ENCODE measurements at places on chromosomes 2 and 18. TPM values are rescaled to one million over a fixed set of nuclear protein-coding genes. Genes with fewer than 3 reads are reported as not detected.

- DNase-seq, result no peak
Measured at GRCh38 chr2:317501-318424, 29.9 kb upstream of the ALKAL2 start.

DNA sequence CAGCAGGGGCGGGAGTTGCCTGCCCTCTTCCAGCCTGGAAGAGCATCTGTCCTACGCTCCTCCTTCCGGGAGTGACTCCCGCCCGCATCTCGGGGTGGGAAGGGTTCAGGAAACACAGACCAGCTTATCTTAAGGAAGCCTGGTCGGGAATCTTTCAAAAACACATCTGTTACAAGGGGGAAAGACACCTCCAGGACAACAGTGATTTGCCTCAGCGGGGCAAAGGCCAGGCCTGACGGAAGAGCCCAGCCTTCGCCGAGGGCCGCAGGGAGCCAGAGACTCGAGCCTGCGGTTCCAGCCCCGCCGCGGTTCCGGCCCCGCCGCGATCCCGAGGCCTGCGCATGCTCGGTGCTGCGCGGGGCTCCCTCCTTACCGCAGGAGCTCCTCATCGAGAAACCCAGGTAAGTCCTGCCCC is 38.1 kb upstream of the TGIF1 start:
- peak; percentile 27 for DNase-seq

DNA sequence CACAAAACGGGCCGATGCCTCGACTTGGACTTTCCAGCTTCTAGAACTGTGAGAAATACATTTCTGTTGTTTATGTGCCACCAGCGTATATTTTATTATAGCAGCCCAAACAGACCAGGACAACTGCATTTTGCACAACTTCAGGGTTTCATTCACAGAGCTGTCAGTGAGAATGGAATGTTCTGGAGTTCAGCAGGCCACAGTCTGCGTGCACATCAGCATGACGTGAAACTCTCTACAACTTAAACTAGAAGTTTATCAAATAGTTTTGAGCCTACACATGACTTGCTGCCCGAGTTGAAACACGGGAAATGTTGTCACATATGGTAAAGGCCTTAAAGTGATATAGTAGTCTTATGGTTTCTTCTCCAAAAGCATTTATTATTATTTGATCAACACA is 3.9 kb upstream of the TRIB2 start:
- DNase-seq, result peak; percentile 42

DNA sequence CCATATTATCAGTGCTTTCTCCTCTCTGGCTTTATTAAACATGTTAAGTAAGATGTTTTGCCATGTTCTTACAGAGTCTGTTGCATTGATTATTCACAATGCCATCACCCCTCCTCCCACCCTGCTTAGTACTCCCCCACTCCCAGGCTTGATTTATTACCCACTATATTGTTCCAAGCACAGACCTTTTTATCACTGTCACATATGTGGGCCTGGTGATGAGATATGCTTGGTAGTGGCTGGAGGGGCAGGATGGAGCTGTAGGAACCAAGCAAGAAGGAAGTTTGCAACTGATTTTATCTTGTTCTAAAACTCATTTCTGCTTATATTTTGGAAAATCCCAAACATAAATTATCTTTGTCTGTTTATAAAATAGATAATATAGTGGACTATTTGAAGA is 748.2 kb upstream of the CELF4 start:
- no peak for DNase-seq

The TMEM169 gene
- 0.48 TPM for total RNA-seq

The ZEB2 gene
- total RNA-seq, result 136 TPM

The TUBA3E gene
- total RNA-seq, result not detected

- DNase-seq, result no peak
Measured at GRCh38 chr18:33146014-33146413, 294.5 kb downstream of the CCDC178 start.

The CAVIN2 gene
- 16.4 TPM for total RNA-seq

GRCh38 chr18:46196627-46197243 is 92.5 kb downstream of the HAUS1 start:
- no peak for DNase-seq

GRCh38 chr18:65016631-65017371 is 734.0 kb upstream of the CDH7 start:
- no peak for DNase-seq

GRCh38 chr2:64853306-64853705 is 135.9 kb upstream of the SLC1A4 start:
- no peak for DNase-seq

- no peak for DNase-seq
Measured at GRCh38 chr2:73077424-73077795, 5.9 kb upstream of the SFXN5 start.

DNA sequence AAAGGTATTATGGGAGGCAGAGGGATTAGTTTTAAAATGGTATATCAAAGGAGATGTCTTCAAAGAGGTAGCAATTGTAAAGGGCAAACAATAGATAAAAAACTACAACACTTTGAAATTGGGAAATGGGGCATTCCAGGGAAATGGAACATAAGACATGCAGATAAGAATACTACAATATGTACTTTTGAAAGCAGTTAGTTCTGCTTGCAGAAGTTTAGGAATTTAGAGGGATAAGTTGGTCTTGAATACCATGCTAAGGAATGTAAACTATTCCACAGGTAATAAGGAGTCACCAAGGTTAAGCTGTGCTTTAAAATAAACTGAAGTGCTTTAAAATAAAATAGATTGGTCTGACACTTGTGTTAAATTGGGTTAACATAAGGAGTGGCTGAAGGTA is 571.7 kb upstream of the ACVR2A start:
- no peak for DNase-seq

GRCh38 chr2:129396980-129397599 is 582.4 kb upstream of the RAB6C start:
- DNase-seq, result peak; percentile 44

GRCh38 chr18:9334973-9335696 is 562 bp downstream of the TWSG1 start:
- DNase-seq, result no peak

The SCRN3 gene
- total RNA-seq, result 21.7 TPM

The CAD gene
- total RNA-seq, result 45.0 TPM

The QPCT gene
- 37.6 TPM for total RNA-seq

The ERLEC1 gene
- total RNA-seq, result 103 TPM

GRCh38 chr2:11179899-11180298 is 24.6 kb downstream of the SLC66A3 start:
- DNase-seq, result no peak

GRCh38 chr2:239973386-239973785 is 51.8 kb downstream of the NDUFA10 start:
- no peak for DNase-seq

The MAP3K19 gene
- 5.3 TPM for total RNA-seq

- DNase-seq, result no peak
Measured at GRCh38 chr2:189265696-189266320, 86.2 kb upstream of the COL5A2 start.

The RNF138 gene
- total RNA-seq, result 19.3 TPM

DNA sequence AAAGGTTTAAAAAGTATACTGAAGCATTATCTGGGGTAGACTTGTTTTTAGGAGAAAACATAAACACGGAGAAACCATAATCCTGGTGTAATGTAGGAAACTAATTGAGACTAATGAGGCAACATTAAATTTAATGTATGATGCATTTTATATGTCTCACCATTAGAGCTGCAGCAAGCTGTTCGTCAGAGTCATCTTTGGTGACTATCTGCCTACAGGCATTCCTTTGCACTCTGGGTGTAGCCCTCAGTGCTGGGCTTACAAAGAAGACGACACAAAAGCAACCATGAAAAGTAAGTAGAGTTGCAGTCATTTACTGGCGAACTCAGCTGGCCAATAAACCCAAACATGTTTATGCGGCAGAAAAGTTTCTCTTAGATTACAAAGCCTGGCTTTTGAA is 415.3 kb upstream of the ZEB2 start:
- no peak for DNase-seq

- DNase-seq, result no peak
Measured at GRCh38 chr2:162475661-162476060, 131.7 kb downstream of the GCA start.

DNA sequence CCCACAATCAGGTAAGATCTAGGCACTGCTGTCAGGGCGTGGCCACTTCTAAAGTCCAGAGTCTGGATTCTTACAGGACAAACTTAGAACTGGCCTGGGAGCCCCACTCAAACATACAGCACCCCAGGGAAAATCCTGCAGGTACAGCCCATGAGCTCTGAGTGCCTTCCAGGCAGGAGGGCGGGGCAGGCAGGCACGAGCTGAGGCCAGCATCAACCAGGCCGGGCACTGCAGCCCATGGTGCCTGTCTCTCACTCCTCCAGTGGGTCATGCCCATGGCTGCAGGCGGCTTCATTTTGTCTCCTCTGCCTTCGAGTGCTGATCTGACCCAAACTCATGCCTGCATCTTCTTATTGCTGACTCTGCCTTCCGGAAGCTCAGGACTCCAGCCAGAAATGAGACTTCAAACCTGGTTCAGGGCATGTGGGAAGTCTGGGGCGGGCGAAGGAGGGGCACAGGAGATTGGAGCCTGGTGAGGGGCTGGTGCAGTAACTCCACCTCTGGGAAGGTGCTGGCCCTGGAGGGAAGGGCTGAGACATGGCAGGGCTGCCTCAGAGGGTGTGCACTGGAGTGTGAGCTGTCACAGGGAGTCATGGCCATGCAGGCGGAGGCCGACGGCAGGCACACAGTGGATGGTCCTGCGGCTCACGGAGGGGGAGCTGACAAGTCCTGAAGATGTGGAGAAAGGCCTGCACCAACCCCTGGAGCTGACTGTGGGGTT is 40.5 kb downstream of the HS6ST1 start:
- DNase-seq, result no peak

The VRK2 gene
- 18.5 TPM for total RNA-seq

DNA sequence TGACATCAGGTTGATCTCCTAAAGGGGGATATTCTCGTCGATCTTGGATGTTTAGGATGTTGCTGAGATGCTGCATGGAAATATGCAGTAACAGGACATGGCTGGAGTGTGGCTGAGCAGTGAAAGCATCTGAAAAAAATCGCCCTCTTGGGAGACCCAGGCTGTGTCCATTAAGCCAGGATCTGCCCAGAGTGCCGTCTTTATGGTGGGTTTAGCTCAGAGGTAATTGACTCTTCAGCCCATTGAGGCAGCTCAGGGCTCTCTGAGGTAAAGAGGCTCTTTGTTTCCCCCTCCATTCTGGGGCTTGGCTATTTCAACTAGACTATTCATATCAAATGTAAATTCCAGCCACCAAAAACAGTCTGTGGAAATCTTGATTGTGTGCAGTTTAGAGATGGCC is 26.5 kb downstream of the OSBPL6 start:
- DNase-seq, result no peak

- DNase-seq, result no peak
Measured at GRCh38 chr2:177893880-177894279, 178.7 kb downstream of the PDE11A start.

The CAB39 gene
- total RNA-seq, result 66.4 TPM

DNA sequence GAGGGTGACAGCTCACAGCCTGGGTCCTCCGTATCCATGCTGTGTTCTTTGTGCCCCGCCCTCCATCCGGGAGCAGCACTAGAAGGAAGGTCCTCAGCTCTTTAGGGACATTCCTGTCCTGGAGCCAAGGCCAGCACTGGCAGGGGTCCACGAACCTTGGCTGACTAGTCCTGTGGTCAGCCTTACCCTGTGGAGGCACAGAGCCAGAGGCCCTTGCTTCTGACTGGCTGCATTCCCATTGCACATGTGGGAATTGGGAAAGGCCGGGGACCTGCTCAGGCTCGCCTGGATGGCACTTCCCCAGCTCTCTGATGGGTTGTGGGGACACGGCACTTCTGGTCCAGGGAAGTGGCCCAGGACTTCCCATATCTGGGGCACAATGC is 24.9 kb upstream of the RHOB start:
- peak; percentile 72 for DNase-seq

DNA sequence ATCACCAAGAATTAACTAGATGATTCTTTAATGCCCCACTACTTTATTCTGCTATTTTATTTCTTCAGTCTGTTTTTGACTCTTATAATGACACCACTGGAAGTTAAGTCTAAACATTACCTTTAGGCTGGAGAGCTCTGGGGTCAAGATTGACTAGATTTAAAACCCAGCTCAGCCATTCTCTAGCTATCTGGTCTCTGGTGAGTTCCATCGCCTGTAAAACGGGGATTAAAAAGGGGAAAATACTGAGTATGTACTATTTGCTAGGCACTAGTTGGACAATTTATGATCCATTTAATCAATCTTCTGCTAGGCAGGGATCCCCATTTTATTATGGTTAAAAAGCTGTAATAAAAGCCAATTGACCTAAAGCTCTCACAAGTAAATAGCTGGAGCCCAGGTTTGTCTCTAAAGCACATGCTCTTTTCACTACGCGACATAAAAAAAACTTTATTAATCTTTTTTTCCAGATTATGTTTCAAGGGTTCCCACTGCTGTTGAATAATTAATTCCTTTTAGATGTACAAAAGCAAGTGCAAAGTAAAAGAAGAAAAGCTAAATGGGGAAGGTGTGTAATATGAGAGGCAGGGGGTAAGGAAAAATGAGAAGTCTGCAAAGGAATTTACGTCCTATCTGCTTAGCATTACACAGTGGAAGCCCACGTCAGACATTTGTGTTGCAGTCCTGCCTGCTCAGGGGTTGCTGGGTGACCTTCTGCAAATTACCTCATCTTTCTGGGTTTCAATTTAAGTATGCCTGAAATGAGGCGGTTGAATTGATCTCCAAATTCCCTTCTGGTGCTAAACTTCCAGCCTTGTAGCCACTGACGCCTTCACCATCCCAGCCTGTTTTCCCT is 918 bp upstream of the NABP1 start:
- peak; percentile 78 for DNase-seq

DNA sequence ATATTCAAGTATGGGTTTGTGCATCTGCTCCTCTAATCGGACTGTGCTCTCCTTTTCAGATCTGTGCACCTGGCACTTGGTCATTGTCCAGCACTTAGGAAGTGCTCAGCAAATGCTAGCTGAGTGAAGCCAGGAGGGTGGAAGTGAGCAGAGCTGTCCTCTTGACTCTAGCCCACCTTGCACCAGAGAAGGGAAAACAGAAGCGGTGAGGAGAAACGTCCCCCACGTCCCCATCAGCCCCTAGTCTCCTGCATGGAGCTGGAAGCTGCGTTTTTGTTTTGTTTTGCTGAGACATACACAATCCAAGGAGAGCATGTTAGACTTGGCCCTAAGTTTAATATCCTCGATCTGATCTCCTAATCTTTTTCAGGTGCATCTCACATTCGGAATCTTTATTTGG is 73.6 kb downstream of the EN1 start:
- no peak for DNase-seq

DNA sequence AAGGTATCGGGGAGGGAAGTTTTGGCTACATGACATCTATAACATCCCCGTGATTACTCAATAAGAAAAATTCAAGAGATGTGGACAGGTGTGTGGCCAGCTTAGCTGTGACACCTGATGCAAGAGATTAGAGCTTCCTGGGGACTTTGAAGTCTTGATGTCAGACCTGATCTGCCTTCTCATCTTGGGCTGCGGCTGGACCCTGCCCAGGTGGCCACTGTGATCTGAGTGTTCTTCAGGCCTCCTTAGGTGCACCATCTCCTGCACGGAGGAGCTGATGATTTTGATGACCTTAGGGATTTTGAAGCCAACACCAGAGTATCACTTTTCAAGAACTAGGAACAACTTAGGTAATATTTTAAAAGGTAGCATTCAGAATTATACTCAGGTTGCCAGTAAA is 113.5 kb downstream of the FEZ2 start:
- DNase-seq, result no peak

The WNT10A gene
- 3.6 TPM for total RNA-seq

- peak; percentile 47 for DNase-seq
Measured at GRCh38 chr18:57210107-57210715, 63.3 kb downstream of the BOD1L2 start.

- DNase-seq, result no peak
Measured at GRCh38 chr2:232874677-232875223, 4.7 kb downstream of the SNORC start.

The MATN3 gene
- 4.1 TPM for total RNA-seq
